Right lung (tissue), 10 donors: ENCODE measurements at places on chromosomes 11 and 22. TPM values are rescaled to one million over a fixed set of nuclear protein-coding genes. Genes with fewer than 3 reads are reported as not detected.

GRCh38 chr11:61023086-61023965 lies 51.8 kb downstream of the CD6 start:
- DNase-seq: no peak

- no peak for DNase-seq
Measured at GRCh38 chr22:48575618-48576332, 1251.9 kb downstream of the BRD1 start.

DNA sequence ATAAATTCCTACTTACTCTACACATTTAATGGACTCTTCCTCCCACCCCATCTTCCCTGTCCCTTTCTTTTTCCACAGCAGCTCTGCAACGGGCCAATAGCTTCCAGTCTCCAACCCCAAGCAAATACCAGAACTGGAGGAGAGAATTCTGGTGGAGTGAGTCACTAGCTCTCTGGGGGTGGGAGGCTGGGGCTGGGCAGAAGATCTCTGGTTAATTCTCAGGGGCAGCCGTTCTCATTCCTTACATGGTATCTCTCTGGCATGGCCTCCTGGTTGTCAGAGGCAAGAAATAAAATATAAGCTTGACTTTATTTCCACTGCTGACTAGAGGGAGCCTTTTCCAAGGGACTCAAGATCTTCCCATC lies 90.4 kb upstream of the PARVA start:
- no peak for DNase-seq

Gene CELSR1
- polyA plus RNA-seq: 26.4 TPM

DNA sequence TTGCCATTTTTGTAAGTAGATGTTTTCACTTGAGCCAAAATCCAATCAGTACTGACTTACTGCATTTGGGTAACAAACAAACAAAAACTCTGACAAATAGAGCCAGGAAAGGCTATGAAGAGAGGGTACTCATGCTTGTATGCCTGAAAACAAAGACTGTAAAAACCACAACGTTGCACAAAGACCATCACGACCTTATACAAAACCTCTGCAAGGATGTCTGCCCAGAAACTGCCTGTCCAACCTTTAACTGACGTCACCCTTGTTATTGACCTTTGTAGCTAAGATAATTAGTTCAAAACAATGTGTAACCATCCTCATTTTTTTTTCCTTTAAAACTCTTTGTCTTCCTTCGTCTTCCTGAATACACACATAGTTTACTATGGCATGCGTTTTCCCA lies 804 bp upstream of the CREBZF start:
- DNase-seq: no peak

Gene NOL12
- polyA plus RNA-seq: 20.9 TPM

GRCh38 chr11:2578929-2579270 lies 120.9 kb downstream of the KCNQ1OT1 start:
- no peak for DNase-seq

Gene MRGPRF
- 7.0 TPM for polyA plus RNA-seq

DNA sequence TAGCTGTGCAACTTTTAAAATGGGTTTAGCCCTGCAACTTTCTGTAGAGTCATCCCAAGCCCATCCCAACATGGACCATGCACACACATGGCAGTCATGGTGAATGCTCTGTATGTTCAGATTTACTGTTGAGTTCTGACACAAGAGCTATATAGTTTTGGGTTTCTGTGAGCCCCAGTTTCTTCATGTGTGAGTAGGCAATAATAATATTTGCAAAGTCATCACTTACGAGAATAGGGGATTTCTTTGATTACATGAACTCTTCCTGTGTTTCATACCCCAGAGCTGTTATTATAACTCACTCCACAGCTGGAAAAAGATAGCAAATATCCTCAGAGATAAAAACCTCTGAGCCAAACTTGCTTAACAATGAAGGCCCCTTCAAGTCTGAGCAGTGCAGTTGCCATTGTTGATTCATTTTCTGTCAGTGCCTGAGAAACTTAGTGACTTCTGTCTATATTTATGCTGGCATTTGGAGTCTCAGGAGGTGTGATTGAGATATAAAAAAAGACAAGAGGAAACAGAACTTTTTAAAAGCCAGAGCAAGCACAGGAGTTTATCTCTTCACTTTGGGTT lies 767.9 kb upstream of the API5 start:
- DNase-seq: no peak

- no peak for DNase-seq
Measured at GRCh38 chr11:2590131-2590964, 109.4 kb downstream of the KCNQ1OT1 start.

DNA sequence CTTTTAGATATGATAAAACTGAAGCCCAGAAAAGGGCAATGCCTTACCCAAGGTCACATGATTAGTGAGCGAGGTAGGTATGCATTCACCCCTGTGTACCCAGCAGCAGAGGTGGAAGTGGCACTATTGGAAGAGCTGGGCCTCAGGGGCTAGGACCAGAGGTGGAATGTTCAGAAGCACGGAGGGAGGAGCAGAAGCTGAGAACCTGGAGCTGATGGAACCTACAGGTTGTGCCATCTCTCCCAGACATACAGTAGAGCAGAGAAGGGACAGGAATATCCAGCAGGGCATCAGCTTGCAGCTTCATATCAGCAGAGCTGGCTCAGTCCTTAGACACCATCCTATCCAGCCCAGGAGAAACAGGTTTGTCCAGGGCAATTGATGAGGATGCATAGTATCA lies 14.6 kb upstream of the FCHSD2 start:
- DNase-seq: no peak

GRCh38 chr22:33909075-33909458 lies 11.2 kb downstream of the LARGE1 start:
- DNase-seq: no peak

DNA sequence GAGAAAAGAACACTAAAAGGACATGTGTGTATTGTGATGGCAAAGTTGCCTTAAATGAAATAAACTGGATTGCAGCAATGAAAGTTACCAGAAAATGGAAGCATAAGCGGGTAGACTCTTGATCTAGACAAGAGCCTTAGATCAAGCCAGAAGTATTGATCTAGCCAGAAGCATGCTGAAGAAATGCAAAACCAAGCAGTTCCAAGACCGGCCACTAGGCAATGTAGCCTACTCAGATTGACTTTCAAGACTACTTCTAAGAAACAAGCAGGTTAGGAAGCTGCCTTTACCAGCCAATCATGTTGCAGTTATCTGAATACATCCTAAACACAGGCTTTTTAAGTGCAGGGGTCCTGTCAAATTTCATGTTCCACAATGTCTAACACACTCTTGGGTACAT lies 54.6 kb downstream of the KCNA4 start:
- DNase-seq: no peak

Gene RAPSN
- polyA plus RNA-seq: 0.37 TPM

DNA sequence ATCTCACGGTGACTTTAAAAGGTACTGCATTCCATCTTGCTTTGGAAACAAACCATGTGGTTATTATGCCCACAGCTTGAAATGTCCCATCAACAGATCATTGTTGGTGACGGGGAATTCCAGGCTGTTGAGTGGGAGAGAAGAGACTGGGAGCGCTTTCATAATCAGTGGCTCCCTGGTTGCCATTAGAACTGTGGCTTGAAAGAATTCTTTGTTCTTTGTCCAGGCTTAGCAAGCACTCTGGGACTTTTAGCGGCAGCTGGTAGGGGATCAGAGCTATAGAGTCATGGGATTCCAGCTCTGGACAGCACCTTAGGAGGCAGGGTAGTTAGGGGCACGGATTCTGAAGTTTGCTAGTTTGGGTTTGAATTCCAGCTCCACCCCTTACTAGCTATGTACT lies 22.0 kb downstream of the MMP20 start:
- no peak for DNase-seq

DNA sequence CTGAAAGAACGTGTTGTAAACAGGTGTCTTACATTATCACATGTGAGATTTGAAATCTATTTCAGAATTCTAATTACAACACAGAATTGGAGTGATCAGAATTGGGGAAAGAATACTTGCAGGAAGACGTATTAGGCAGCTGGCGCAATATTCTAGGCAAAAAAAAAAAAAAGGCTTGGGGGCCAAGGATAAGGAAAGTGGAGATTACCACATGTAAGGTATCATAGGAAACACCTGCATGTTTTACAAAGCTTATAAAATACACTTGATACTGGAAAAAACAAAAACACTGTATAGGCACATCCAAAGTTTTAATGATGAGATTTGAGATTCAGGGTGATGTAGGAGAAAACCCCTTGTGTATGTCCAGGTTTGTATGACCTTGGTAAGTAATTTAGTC lies 245.1 kb downstream of the DDX10 start:
- DNase-seq: no peak

- DNase-seq: peak; percentile 39
Measured at GRCh38 chr11:123601136-123601535, 53.3 kb downstream of the SCN3B start.

DNA sequence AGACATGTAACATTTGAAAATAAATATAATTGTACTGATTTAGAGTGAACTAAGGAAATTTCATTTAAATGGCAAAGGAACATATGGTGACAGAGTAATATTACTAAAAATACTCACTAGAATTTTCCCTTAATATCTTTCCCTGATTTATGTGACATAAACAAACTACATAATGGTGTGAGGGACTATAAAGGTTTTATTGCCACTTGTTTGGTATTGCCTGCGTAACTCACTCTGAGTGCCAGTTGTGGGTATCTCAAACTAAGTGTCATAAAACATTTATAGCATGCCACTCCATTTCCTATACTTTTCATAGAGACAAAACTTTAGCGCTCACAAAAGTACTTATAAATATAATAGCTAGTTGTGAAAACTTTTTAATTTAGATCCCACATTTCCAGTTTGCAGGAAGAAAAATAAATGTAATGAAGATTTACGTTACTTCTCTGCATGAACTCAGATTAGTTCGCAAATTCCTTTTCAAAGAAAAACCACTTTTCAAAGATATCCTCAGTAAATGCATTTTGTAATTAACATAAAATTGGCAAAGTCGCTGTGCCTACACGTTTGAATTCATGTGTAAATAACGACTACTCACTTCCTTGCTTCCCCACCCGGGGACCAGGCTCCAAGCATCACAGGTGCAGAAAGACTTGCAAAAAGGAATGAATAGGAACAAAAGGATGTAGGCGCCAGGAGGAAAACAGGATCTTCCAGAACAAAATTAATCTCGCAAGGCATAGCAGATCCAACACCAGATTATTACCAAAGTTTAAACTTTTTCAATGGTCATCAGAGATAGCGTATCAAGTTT lies 1.6 kb upstream of the QSER1 start:
- DNase-seq: no peak

DNA sequence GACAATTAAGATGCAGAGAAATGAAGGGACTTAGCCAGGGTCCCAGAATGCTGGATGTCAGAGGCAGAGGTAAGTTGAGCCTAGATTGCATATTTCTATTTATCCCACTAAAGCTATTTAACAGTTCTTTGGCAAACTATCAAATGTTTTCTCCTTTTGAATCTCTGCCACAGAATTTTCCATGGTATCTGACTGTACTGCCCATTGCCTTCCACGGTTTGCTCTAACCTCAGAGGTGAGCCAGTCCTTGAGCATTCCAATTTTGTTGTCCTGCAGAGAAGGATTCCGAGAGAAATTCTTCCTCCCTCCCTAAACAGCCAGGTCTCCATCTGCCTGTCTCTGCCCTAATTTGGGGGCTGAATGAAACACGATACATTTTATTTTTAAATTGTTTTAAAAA lies 368.3 kb upstream of the SYN3 start:
- no peak for DNase-seq

DNA sequence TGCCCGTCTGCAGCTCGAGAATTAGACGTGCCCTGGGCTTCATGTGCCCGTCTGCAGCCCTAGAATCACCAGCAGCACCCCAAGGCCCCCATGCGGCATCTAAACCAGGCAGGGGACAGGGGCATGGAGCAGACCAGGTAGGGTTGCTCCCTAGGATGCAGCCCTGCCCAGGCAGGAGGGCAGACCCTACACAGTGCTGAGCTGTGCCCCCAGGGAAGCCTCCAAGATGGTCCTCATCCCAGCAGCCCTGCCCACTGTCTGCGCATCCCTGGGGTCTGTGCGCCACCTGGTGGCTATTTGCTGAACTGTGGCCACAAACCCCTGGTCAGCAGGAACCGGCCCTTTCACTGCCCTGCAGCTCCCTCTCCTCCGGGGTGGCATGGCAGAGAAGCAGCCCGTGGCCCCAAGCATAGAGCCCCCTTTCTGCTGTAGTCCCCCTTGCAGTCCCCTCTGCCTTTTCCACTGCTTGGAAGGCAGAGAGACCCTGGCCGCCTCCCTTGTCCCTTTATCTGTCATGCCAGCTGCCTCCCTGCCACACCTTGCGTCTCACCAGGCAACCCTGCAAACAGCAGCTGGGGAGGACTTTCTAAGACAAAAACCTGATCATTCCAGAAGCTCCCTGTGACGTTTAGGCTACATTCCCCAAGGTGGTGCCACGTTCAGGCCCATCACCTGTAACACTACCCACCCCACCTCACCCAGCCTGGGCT lies 86.6 kb downstream of the KCNQ1 start:
- DNase-seq: peak; percentile 74

DNA sequence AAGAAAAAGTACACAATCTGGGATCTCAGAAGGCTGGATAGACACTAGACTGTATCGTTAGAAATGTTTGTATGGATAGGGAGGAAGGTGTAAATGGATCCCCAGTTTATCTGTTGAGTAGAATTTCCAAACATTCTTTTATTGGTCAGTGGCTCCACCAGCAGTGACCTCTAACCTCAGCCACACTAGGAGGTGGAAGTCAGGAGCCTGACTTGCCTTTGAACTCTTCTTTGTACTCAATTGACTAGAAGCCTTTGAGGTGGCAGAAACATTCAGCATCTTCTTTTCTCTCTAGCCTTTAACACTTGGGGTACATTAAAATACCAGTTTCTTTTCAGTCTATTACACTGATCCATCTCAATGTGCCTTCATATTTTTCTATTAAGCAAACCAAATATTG lies 39.1 kb downstream of the EXT2 start:
- DNase-seq: no peak

DNA sequence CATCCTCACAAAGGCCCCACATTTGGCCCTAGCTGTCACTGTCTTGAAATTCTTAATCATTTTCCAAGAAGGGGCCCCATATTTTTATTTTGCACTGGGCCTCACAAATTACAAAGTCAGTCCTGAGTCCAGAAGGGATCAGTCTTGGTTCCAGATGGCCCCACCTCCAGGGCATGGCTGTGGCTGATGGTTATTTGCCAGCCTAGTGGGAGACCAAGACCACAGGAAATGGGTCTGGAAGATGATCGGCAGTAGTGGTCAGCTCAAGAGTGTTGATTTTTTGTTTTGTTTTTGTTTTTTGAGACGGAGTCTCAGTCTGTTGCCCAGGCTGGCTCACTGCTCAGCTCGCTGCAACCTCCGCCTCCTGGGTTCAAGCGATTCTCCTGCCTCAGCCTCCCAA lies 47.1 kb upstream of the EMID1 start:
- no peak for DNase-seq

DNA sequence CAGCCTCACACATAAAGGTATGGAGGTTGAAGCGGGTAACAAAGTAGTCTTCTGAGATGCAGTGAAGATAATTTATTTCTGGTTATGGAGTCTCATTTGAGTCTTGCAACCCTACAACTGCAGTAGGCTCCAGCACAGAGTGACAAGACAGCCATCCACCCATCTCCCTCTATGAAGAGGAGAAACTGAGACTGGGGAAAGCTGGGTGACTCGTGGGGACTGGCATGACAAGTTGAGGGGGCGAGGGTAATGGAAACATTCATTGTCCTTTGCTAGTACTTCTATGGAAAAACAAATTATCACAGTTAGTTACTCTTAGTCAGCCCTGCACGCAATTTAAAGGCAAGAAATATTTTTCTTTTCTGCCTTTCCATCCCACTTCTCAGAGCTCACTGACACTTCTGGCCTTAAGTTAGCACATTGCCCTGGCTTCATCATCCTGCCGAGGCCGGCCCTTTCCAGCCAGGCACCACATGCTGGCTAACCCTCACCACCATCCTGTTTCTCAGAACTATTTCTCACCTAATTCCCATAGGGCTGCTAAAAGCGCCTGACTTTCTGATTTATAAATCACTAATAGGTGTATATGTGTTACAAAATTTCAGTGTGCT lies 361.1 kb downstream of the ETS1 start:
- no peak for DNase-seq

Gene CABP4
- 2.5 TPM for polyA plus RNA-seq
